ENCODE measurements at places on chromosomes 2 and 18. TPM values are rescaled to one million over a fixed set of nuclear protein-coding genes. Genes with fewer than 3 reads are reported as not detected.

Gene CRYGD
- not detected for total RNA-seq

Gene GREB1L
- 0.50 TPM for total RNA-seq

Gene SULT1C3
- not detected for total RNA-seq

Gene MATN3
- 0.34 TPM for total RNA-seq

Gene DHX57
- total RNA-seq = 8.5 TPM

Gene TEX44
- total RNA-seq = not detected

Gene AOX1
- 0.61 TPM for total RNA-seq

Gene ACVR1C
- 0.93 TPM for total RNA-seq

Gene PHLPP1
- total RNA-seq = 15.8 TPM

Gene DTNA
- total RNA-seq = 3.6 TPM

Gene PCARE
- total RNA-seq = not detected

Gene RAX
- total RNA-seq = not detected

Gene CLEC4F
- total RNA-seq = not detected

Gene KLHL29
- total RNA-seq = 6.4 TPM

Gene PSMA8
- not detected for total RNA-seq

Gene SULT1C2
- 5.0 TPM for total RNA-seq

Gene CCDC68
- total RNA-seq = not detected

Gene CRYGC
- not detected for total RNA-seq

Gene DSG1
- not detected for total RNA-seq

Gene DOCK10
- 36.8 TPM for total RNA-seq

Gene COL4A4
- not detected for total RNA-seq

Gene NPAS2
- total RNA-seq = 45.0 TPM

Gene UGT1A5
- not detected for total RNA-seq
